Stimulated activated CD4-positive, alpha-beta T cell treated with anti-CD3 and anti-CD28 coated beads, Interleukin-12 subunit alpha, Interleukin-12 subunit beta, amount 100 ng/mL, for 24 hours (primary cell): ENCODE measurements at places on chromosomes 2 and 18.

DNA sequence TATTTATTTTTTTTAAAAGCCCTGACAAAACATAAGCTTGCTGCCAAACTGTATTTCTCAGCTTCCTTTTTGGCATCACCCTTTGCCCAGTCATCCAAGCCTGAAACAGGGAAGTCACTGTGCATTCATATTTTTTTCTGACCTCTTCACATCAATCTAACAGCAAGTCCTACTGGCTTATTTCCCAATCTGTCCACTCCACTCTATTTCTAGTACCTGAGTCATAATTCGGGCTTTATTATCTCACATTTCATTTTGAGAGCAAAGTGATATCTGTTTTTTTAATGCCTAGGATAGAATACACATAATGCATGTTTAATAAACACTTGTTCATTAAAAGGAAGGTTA, 5.1 kb downstream of the HNMT start:
- no peak for DNase-seq

DNA sequence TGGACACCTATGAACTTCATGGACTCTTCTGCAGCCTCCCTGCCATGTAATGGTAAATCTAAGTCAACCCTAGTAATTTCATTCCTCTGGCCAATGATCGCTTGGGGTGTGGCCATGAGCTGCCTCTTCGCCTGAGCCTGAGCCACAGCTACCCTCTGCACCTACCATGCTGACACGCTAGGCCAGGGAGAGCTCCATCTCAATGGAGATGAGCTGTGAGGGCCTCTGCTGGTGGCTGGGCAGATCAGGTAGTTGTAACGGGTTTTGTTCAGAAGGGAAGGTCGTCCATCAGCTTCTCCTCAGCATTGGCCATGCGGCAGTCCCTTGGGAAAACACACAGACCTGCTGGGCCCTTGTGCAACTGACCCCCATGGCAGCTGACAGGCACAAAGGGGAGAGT, 24.4 kb downstream of the MPHOSPH10 start:
- no peak for DNase-seq

GRCh38 chr2:205745661-205746419, 63.5 kb downstream of the NRP2 start:
- DNase-seq = no peak

DNA sequence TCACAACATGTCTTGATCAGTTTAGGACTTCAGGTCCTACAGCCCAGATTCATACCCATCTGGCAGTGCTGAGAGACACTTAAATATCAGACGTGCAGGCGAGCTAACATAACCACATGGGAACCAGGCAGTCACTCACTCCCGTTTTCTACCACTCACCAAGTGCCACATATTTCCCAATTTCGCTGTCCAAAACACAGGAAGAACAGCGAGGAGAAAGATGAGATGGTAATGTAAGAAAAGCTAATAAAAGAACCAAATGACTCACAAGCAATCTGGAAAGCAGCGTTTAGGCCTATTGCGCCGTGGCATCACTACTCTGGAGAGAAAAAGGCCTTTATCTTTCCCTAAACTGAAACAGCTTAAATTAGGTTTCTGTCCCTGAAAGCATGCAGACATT, 647.8 kb upstream of the SLC39A10 start:
- DNase-seq = no peak

GRCh38 chr2:232980683-232981082, 32.4 kb downstream of the NGEF start:
- DNase-seq = no peak

DNA sequence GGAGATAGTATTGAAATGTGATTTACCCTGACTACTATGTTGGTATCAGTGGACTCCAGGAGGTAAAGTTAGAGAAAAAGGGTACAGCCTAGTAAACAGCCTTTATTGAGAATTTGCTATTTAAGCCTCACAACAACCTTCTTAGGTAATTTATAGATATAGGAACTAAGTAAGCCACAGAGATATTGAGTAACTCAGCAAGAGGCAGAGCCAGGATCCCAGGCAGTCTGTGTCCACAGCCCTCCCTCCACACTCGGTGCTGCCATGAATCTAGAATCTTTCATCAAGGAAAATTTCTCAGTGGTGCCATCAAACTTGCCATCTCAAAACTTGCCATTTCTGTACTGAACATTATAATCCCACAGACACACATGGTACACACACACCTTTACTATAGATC, 170.9 kb downstream of the CAPN13 start:
- DNase-seq = no peak

DNA sequence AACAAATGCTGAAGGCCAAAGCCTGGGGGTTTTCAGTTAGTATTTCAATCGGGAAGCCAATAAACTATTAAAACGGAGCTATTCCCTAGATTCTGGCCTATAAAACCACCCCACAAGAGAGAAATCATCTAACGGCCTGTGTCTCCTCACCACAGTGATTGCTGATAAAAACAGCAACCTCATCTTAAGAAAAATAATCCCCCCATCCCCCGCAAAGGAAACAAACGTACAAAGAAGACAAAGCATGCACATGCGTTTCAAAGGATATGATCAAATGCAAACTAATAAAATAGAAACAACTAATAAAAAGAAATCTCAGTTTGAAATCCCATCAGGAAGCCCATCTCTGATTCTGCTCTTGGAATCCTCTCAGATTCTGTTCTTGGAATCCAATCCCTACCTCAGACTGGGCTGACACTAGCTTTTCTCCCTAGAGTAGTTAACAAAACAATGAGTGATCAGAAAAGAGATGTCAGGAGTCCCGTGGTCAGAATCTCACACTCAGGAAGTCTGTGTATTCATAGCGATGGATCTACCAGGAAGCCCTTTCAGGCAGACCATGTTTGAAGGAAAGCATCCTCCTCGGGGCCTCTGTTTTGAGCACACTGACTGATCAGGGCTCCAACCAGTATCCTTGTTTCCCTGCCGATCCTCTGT, 150.7 kb downstream of the THADA start:
- DNase-seq = no peak
